ENCODE measurements at places on chromosomes 12 and 14.
A peak's percentile ranks its signal among the peaks of the same experiment; 100 is the strongest.

GRCh38 chr12:105706973-105707334 is 376.5 kb downstream of the C12orf75 start:
- no peak for DNase-seq

GRCh38 chr12:19026614-19027488 is 102.7 kb upstream of the PLEKHA5 start:
- no peak for DNase-seq

GRCh38 chr14:103593577-103593976 is 30.8 kb downstream of the COA8 start:
- no peak for DNase-seq

DNA sequence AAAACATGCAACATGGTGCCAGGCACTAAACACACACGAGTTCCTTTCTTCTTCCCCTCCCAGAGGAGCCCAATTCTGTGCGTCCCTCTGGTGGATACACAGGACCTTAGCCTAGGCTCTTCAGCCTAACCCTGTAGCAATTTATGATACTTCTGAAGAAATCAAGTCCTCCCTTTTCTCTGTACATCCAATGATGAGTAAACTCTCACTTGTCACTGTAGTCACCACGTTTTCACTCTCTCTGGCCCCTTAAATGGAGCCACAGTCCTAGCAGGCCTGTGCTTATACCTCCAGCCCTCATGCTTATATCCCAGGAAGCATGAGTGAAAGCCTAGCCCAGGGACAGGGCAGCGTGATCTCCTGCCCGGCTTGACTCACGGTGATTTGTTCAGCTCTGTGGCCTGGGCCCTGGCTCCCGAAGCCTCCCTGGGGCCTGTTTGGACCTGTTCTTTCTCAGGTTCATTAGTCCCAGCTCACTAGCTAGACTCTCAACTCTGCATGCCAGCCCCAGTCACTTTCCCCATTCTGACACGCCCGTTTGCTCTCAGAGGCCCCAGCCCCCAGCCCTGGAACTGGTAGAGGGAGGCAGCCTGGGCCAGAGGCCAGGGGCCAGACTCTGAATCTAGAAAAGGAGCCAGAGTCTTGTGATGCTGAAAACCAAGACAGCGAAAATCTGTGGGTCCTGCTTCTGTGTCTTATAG is 24.1 kb upstream of the PLEKHG3 start:
- DNase-seq = no peak

DNA sequence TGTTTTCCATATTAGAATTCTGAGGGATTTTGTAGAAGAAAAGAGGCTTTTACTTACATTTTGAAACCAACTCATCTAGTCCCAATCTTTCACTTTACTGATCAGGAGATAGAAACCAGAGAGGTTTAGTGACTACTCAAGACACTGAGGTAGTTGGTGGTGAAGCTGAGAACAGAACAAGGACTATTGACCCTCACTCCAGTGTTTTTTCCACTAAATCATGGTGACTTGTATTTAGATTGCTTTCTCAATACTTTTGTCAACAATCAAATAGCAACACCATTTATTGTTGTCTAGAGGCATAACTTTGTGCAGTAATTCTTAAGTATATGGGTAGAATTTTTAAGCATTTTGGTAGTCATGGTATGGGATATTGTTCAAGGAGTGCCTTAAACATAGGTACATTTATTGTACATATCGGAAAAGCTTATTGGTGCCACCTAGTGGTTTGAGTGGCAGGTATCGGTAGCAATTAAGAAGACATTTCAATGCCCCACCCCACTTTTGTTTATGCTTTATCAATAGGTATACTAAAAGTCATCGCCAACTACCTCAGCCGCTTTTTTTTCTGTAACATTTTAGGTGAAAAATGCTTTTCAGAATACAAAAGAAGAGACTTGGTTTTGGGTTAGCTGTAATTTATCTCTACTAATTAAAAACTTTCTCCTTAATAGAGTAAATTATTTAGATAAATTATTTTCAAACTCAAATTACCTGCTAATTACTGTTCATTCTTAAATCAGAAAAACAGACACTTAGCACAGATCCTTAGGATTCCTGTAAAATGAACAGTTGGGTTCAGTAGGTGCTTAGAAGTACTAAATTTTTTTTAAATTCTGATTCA is 47.3 kb upstream of the PAWR start:
- DNase-seq = peak; percentile 5

GRCh38 chr12:132429946-132430643 is 59.9 kb upstream of the FBRSL1 start:
- DNase-seq = no peak

DNA sequence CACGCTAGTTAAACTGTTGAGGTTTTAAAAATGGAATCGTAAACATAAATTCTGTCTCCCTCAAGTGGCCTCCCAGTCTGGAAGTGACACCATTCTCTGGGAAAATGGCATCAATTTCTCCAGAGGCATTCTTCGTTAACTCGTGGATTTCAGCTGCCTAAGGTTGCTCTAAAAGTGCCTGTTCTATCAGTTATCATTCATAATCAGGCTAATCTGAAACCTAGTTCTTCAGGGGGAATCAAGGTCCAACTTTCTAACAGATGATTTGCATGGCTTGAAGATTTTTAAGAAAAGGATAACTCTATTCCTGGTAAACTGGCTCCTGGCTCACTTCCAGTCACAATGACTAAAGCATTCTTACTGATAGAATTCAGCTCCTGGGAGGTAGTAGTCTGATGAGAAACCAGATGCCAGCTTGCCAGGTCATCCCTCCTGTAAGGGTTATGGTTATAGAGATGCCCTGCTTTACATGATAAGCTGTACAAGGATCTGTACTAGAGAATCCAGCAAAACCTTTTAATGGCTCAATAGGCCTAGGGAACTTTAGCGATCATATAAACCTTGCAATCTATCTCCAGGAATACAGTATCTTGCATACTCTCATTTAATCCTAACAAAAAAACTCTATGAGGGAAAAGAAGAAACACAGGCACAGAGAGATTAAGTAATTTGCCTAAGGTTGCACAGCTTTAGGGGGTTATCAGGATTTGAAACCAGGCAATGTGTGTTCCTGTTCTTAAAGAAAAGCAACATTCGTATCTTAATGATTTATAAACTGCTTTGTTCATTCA is 1.5 kb downstream of the L3HYPDH start:
- no peak for DNase-seq

- no peak for DNase-seq
Measured at GRCh38 chr12:19239102-19239501, 109.6 kb downstream of the PLEKHA5 start.

- no peak for DNase-seq
Measured at GRCh38 chr14:72254937-72255472, 322.8 kb downstream of the RGS6 start.

GRCh38 chr12:113298861-113299545 is 35.9 kb downstream of the SLC8B1 start:
- DNase-seq = no peak

DNA sequence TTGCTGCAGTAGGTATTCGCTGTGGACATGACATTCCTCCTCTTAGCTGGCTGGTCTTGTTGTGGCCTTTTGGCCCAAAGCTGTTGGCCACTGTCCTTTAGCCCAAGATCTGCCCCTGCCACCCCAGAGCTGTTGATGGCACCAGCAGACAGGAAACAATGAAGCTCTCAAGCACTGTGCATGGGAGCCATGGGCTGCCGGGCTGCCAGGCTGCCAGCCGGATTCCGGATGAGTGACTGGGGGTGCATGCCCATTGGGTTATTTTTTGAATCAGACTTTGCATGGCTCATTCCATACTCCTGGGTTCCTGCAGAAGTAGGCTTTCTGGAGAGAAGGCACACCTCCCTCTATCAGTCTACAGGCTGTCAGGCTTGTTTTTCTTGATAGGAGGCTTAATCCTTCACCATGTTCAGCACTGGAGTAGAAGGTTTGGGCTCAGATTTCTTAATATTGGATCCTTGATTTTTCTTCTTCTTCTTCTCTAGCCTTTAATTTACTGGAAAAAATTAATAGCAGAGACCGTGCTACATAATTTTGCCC is 32.4 kb downstream of the MAX start:
- DNase-seq = no peak

DNA sequence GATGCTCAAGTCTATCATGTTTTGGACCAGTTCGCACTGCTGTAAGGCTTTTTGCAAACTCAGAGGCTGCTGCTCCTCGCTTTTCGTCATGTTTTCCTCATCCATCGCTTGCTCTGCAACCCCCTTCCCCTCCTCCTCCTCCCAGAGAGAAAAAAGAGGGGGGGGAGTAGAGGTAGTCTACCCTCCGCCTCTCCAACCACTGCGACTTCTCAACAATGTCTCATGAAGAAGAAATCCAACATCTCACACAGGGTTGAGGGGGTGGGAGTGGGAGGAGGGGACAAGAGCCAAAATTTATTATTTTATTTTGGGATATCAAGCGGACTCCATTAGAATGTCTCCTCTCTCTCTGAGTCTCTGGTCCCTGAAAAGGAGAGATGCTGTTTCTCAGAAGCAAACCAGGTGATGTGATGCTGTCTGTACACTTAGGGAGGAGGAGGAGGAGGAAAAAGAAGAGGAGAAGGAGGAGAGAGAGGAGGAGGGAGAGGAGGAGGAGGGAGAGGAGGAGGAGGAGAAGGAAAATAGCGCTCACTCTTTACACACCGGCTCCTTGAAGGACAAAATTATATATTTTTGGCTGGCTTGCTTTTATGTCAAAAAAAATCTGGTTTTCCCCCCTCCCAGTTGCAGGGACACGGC is 520 bp downstream of the KSR2 start:
- DNase-seq = no peak

- no peak for DNase-seq
Measured at GRCh38 chr12:123984903-123985302, 11.9 kb downstream of the ZNF664 start.

- DNase-seq = no peak
Measured at GRCh38 chr14:26143057-26143456, 454.8 kb downstream of the NOVA1 start.

DNA sequence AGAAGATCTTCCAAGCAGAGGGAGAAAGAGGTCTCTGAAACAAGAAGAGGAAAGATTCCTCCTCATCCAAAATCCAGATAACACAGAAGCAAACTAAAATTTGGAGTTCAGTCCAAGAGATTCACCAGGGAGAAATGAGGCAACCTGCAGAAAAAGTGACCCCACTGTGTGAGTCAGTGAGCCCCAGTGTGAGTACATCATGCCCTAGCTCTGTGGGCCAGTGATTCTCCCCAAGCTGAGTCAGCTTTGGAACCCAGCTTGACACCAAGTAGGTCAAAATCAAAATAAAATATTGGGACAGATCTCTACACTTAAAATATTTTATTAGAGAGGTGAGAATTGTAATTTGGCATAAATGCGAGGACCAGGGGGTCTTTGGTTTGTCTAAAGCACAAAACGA is 17.2 kb downstream of the CLEC2B start:
- DNase-seq = no peak

DNA sequence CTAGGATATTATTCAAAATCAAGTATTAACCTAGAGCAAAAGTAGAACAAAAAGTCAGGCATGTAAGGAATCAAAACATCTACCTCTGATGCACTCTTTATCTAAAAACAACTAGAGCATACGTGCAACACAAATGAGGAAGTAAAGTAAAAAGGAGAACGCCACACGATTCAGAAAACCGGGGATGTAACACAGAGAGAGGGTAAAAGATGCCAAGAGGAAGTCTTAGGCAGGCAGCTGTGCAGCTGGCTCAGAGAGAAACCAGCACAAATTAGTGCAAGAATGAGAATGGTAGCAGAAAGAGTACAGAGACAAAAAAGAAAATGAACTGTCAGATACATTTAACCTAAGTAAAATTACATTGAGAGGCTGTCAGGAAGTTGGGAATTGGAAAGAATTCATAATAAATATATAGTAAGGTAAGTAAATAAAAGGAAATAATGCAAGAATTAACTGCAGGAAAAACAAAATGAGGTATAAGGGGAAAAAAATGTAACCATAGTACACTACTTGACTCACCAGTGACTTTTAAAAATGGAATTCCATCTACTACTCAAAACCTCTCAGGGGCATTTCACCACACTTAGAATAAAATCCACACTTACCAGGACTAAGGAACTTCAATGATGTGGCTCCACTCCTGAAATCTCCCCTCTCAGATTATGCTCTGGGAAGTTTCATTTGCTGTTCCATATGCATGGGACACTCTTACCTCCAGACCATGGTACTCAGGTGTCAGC is 17.1 kb downstream of the BCAT1 start:
- DNase-seq = no peak

GRCh38 chr12:51389302-51389999 is 1.8 kb downstream of the GALNT6 start:
- no peak for DNase-seq

DNA sequence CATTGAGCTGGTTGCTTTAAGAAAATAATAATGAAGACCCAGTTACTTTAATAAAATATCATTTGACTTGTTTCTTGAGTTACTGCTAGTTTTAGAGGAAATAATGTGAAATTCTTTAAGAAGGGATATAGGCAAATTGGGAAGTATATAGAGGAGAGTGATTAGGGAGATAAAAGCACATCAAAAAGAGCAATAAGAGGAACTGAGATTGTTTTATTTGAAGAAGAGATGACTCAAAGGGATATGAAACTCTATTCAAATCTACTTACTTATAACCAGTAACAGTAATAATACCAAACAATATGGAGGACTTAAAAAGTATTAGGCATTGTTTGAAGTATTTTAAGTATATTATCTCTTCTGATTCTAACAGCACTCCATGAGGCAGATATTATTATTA is 37.1 kb downstream of the LRRK2 start:
- DNase-seq = no peak

- peak; percentile 18 for DNase-seq
Measured at GRCh38 chr12:109110988-109111495, 5.3 kb upstream of the ACACB start.

DNA sequence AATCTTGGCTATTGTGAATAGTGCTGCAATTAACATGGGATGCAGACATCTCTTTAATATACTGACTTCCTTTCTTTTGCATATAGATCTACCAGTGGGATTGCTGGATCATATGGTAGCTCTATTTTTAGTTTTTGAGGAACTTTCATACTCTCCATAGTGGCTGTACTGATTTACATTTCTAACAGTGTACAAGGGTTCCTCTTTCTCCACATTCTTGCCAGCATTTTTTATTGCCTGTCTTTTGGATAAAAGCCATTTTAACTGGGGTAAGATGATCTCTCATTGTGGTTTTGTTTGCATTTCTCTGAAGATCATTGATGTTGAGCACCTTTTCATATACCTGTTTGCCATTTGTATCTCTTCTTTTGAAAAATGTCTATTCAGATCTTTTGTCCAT is 8.4 kb downstream of the AMDHD1 start:
- no peak for DNase-seq
